ENCODE measurements at places on chromosomes 2 and 18. TPM values are rescaled to one million over a fixed set of nuclear protein-coding genes. Genes with fewer than 3 reads are reported as not detected.

ALPG gene
- total RNA-seq: not detected

DLX2 gene
- total RNA-seq: 0.52 TPM

LRRTM1 gene
- not detected for total RNA-seq

ANKRD23 gene
- total RNA-seq: 9.8 TPM

GALNT14 gene
- total RNA-seq: 4.9 TPM

SNED1 gene
- 346 TPM for total RNA-seq

AGXT gene
- total RNA-seq: not detected

KIF5C gene
- 6.1 TPM for total RNA-seq

DIPK1C gene
- not detected for total RNA-seq

AMER3 gene
- not detected for total RNA-seq

ASB18 gene
- not detected for total RNA-seq

KIF3C gene
- 4.0 TPM for total RNA-seq

GPR75 gene
- 5.8 TPM for total RNA-seq

CHRNA1 gene
- 0.20 TPM for total RNA-seq

LYG1 gene
- total RNA-seq: 3.0 TPM

RAPGEF4 gene
- not detected for total RNA-seq

CPS1 gene
- total RNA-seq: 0.17 TPM

ILKAP gene
- total RNA-seq: 102 TPM

DES gene
- not detected for total RNA-seq

LHCGR gene
- not detected for total RNA-seq

ACADL gene
- total RNA-seq: not detected

CCL20 gene
- not detected for total RNA-seq

DNA sequence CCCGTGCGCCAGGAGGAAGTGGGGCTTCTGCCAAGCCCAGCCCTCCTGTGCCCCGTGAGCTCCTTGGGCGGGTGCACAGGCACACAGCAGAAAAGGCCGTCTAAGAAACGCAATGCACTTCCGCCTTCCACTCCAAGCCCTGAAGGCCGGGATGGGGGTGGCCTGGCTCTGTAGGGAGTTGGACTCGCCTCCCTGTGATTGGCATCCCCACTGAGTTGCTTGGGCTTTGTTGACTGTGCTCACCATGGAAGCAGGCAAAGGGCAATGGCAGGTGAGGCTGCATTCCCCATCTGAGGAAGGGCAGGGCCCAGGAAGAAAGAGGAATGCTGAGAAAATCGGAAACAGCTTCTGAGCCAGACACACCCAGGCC is 66.8 kb downstream of the CRACDL start:
- no peak overlapping the region for H3K4me3 ChIP-seq
- H3K4me1 ChIP-seq: no peaks in the 10 kb centered on the region
- H3K27ac ChIP-seq: no peak overlapping the region
- no peaks in the 10 kb centered on the region for H3K27me3 ChIP-seq
- DNase-seq: no peak
- no peaks in the 10 kb centered on the region for H3K36me3 ChIP-seq

- peaks cover 3% of the 10 kb centered on the region for H3K4me1 ChIP-seq
- peak; percentile 20 for DNase-seq
- H3K4me3 ChIP-seq: no peak overlapping the region
Observed at GRCh38 chr2:86372641-86373502, 35.4 kb upstream of the REEP1 start.

DNA sequence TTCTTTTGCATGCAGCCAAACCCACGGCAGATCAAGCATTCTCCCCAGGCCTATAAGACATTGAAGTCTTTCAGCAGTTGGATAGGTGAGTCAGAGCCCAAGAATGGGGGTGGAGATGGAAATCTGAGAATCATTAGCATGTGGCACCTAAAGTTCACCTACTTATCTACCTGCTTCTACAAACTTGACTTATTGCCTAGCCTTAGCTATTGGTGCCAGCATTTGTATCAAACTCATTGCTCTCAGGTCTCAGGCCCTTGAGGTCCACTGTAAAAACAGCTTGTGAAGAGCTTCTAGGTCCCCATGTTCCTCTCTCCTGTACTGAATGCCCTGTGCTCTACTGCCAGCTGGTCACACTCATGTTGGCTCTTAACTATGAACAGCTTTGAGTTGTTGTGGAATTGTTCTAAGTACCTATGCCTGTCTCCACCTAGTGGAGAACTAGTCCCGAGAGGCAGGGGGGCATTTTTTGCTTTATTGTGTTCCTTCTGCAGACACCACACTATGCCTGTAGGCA is 278.4 kb upstream of the SPRED2 start:
- DNase-seq: peak; percentile 19
- H3K27ac ChIP-seq: no peak overlapping the region
- no peaks in the 10 kb centered on the region for H3K36me3 ChIP-seq
- H3K4me3 ChIP-seq: no peak overlapping the region
- H3K4me1 ChIP-seq: no peaks in the 10 kb centered on the region

DNA sequence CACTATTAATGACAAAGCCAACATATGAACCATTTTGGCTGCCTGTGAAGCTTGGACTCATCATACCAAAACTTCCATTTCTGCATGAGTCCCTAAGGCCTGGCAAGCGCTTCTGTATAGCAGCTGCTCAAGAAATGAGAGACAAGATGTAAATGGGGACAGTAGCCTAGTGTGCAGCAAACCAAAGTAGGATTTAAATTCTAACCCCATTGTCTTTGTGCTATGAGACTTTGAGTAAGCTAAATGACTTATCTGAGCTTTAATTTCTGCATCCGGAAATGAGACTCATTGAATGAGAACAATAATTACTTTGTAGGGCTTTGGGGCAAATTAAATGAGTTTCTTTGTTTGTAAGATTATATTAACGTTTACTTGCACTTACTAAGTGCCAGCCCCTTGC is 536.4 kb upstream of the CDH7 start:
- no peaks in the 10 kb centered on the region for H3K4me1 ChIP-seq
- DNase-seq: no peak
- no peak overlapping the region for H3K4me3 ChIP-seq
- no peaks in the 10 kb centered on the region for H3K36me3 ChIP-seq

GRCh38 chr18:76227759-76228158 is 267.3 kb downstream of the ZNF516 start:
- H3K27ac ChIP-seq: no peak overlapping the region
- no peaks in the 10 kb centered on the region for H3K27me3 ChIP-seq
- DNase-seq: no peak
- H3K4me3 ChIP-seq: no peak overlapping the region
- no peaks in the 10 kb centered on the region for H3K36me3 ChIP-seq
- no peaks in the 10 kb centered on the region for H3K4me1 ChIP-seq

DNA sequence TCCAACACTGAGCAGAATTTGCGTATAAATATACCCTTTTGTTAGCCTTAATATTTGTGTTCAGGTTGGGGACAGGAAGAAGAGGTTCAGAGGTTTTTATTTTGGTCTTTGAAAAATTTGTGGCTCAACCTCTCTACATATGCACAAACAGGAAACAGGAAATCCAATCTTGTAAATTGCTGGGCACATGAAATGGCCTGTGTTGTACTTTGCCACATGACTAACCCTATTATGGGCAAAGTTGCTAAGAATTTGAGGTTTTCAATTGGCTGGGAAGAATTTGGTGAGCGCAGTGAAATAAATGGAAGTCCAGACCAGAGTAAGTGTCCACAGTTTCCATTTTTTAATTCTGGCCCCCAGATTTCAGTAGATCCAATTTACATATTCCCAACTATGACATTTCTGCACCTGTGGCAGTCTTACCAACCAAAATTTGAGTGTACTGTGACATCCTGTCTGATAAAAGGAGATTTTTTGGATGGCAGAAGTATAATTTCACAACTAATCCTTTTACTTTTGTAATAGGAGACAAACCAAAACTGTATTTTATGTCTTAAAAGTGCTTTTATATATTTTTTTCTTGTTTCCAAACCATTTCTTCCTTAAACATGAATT is 63.6 kb downstream of the COX7A2L start:
- DNase-seq: peak; percentile 15
- H3K36me3 ChIP-seq: peaks cover 73% of the 10 kb centered on the region
- H3K4me3 ChIP-seq: no peak overlapping the region
- H3K27ac ChIP-seq: peak overlapping the region; percentile 12
- H3K4me1 ChIP-seq: peaks cover 24% of the 10 kb centered on the region

GRCh38 chr2:200226451-200227426 is 79.8 kb upstream of the SPATS2L start:
- H3K4me3 ChIP-seq: no peak overlapping the region
- no peaks in the 10 kb centered on the region for H3K4me1 ChIP-seq
- no peak for DNase-seq
- no peak overlapping the region for H3K27ac ChIP-seq

DNA sequence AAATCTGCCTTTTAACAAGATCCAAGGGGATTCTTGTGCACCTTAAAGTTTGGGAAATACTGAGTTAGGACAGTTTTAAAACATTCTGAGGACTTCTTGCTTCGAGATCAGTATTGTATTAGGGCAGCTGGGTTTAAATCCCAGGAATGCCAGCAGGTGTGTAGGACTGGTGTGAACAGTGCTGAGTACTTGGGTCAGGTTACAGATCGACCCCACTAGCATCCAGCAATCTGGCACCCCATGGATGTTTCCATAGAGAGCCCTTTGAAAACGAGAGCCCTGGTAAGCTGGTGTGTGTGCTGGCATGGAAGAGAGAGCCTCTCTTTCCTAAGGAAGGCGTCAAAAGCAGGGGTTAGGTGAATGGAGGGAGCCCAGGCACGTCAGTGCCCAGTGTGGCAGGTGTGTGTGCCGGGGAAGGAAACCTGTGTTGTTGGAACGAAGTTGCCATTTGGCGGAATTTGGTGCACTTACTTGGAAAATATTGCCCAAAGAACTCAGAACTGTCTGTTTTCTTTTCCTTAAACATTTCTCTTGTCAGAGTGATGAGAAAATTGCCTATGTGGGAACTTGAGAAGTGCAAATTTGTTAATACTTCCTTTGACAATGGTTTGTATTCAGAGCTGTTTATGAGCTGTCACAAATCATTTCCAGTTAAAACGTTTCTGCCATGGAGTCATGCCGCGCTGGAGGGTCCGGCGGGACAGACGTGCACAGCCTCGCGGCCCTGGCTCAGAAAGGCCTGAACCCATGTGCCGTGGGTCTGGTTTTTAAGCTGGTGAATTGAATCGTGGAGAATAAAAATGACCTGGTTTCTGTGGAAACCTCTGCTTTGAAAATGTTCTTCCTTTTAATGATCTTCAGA is 38.1 kb downstream of the LDLRAD4 start:
- no peak overlapping the region for H3K4me3 ChIP-seq
- peaks cover under 1% of the 10 kb centered on the region for H3K4me1 ChIP-seq
- DNase-seq: no peak
- H3K27ac ChIP-seq: no peak overlapping the region
- H3K36me3 ChIP-seq: no peaks in the 10 kb centered on the region

- no peak overlapping the region for H3K4me3 ChIP-seq
- no peaks in the 10 kb centered on the region for H3K4me1 ChIP-seq
- no peaks in the 10 kb centered on the region for H3K36me3 ChIP-seq
- H3K27me3 ChIP-seq: no peaks in the 10 kb centered on the region
- DNase-seq: no peak
Observed at GRCh38 chr2:217049956-217050355, 190.1 kb upstream of the TNP1 start.

GRCh38 chr18:58493516-58494253 is 135.2 kb downstream of the ALPK2 start:
- H3K4me1 ChIP-seq: no peaks in the 10 kb centered on the region
- H3K27me3 ChIP-seq: no peaks in the 10 kb centered on the region

- DNase-seq: no peak
- H3K36me3 ChIP-seq: peaks cover 31% of the 10 kb centered on the region
- H3K4me3 ChIP-seq: no peak overlapping the region
- H3K27ac ChIP-seq: no peak overlapping the region
Observed at GRCh38 chr2:126686841-126687485, 31.0 kb downstream of the GYPC start.

DNA sequence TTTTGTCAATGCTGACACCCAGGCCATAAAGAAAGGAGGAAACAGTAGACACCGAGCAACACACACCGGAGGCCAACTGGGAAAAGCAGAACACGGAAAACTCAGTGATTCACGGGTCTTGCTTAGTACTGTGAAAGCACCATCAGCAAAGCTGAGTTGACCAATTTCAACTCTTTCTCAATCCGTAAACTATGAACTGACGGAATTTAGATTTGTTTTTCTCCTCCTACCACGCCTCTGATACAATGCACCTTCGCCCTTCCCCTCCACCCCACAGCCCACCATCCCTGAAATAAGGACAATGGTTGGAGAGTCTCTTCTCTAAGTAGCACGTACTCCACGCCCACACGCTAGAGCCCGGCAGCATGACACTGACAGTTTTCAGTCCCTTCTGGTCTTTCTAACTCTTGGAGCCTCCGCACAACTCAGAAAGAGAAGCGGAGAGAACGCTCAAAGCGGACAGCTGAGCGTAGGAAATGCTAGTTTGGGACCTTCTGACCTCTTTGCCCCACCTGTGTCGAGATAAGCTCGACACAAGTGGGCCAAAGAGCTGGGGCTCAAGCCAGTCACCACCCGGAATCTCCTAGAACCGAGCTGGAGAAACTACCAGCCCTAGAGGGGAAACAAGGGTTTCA is 669 bp downstream of the LNPK start:
- peaks cover 14% of the 10 kb centered on the region for H3K4me1 ChIP-seq
- DNase-seq: no peak
- H3K4me3 ChIP-seq: peak overlapping the region; percentile 36
- H3K27ac ChIP-seq: peak overlapping the region; percentile 48
- H3K36me3 ChIP-seq: no peaks in the 10 kb centered on the region
- H3K27me3 ChIP-seq: no peaks in the 10 kb centered on the region

DNA sequence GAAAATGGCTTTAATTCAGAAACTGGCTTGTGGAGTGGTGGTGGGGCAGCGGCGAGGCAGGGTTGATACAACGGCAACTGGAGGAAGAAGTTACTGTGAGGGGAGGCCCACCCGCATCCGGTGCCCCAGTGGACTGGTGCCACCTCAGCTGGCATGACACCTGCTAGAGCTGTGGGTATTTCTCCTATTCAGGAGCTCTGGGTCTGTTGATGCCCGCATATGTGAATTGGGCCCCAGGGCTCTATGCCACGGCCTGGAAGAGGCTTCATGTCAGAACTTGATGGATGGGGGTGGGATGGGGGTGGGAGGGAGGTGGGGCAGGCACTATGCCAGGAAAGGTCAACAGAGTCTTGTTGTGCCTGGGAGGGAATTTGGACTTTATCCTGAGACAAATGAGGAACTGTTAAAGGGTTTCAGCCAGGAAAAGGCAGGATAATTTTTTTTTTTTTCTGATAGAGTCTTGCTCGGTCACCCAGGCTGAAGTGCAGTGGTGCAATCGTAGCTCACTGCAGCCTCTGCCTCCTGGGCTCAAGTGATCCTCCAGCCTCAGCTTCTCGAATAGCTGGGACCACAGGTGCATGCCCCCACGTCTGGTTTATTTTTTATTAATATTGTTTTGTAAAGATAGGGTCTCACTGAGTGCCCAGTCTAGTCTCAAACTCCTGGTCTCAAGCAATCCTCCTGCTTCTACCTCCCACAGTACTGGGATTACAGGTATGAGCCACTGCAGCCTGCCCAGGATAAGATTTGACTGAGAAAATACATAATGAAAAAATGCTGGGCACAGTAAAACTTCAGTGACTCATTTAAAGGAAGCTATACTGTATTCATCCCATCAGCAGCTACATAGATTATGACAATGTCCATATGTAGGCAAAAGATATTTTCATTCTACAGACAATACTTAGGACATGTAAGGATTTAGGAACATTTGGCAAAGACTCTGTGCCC is 52.6 kb downstream of the SH2D6 start:
- peak; percentile 27 for DNase-seq
- H3K27me3 ChIP-seq: no peaks in the 10 kb centered on the region
- no peaks in the 10 kb centered on the region for H3K36me3 ChIP-seq
- H3K4me1 ChIP-seq: peaks cover 6% of the 10 kb centered on the region
- H3K27ac ChIP-seq: no peak overlapping the region

Data from B cell (primary cell).